ENCODE measurements at places on chromosomes 16 and 17. TPM values are rescaled to one million over a fixed set of nuclear protein-coding genes. Genes with fewer than 3 reads are reported as not detected.

The CPHXL2 gene
- not detected for total RNA-seq

The TNK1 gene
- 4.1 TPM for total RNA-seq

The KIF2B gene
- not detected for total RNA-seq

The ABCA8 gene
- 27.9 TPM for total RNA-seq

The AXIN2 gene
- total RNA-seq, result 2.3 TPM

The HSF5 gene
- 0.10 TPM for total RNA-seq

The MGAT5B gene
- not detected for total RNA-seq

The TNP2 gene
- total RNA-seq, result not detected

- no peak overlapping the region for H3K4me3 ChIP-seq
- no peaks in the 10 kb centered on the region for H3K27me3 ChIP-seq
- H3K4me1 ChIP-seq, result no peaks in the 10 kb centered on the region
- DNase-seq, result no peak
- H3K27ac ChIP-seq, result no peak overlapping the region
- H3K36me3 ChIP-seq, result no peaks in the 10 kb centered on the region
Measured at GRCh38 chr17:52138752-52139151, 19.8 kb downstream of the CA10 start.

DNA sequence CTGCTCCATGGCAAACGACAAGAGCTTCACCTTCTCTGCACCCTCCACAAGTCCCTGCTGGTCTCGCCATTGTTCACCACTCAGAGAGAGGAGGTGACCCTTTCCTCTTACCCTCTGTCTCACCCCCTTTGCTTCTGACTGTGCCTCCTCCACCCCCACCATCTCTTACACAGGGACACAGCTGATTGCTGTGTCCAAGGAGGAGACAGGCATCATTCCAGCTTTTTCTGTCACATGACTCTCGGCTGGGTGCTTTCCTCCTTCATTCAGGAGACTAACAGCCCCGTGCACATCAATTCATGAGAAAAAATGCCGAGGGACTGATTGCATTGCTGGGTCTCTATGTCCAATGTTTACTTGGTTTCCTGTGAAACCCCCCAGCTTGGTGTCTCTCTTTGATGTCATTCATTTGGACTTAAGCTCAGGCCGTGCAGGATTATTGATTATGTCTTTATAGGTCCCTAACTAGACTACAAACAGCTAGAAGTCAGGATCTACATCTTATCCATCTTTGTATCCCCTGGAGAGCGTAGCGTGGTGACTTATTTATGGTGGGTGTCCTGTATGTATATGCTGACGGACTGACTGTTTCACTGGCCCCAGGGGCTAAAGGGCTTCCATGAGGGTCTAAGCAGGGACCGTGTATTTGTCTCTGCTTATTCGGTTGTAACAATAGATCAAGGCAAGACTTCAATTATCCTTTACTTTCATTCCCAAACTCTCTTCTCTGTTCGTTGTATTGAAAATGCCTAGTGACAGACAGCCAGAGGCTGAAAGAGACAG lies 82.2 kb upstream of the CDH13 start:
- no peaks in the 10 kb centered on the region for H3K27me3 ChIP-seq
- H3K4me1 ChIP-seq, result no peaks in the 10 kb centered on the region
- DNase-seq, result no peak
- H3K27ac ChIP-seq, result no peak overlapping the region

GRCh38 chr17:43531955-43532354 lies 14.2 kb downstream of the ETV4 start:
- H3K4me3 ChIP-seq, result no peak overlapping the region
- no peaks in the 10 kb centered on the region for H3K27me3 ChIP-seq
- no peak overlapping the region for H3K27ac ChIP-seq

GRCh38 chr17:57670769-57671569 lies 74.1 kb downstream of the CCDC182 start:
- H3K36me3 ChIP-seq, result no peaks in the 10 kb centered on the region
- DNase-seq, result no peak
- no peak overlapping the region for H3K27ac ChIP-seq
- H3K27me3 ChIP-seq, result no peaks in the 10 kb centered on the region
- H3K4me1 ChIP-seq, result no peaks in the 10 kb centered on the region

GRCh38 chr16:49621241-49622083 lies 234.4 kb downstream of the ZNF423 start:
- H3K36me3 ChIP-seq, result no peaks in the 10 kb centered on the region
- H3K4me3 ChIP-seq, result no peak overlapping the region
- no peak overlapping the region for H3K27ac ChIP-seq
- H3K4me1 ChIP-seq, result no peaks in the 10 kb centered on the region
- H3K27me3 ChIP-seq, result no peaks in the 10 kb centered on the region

DNA sequence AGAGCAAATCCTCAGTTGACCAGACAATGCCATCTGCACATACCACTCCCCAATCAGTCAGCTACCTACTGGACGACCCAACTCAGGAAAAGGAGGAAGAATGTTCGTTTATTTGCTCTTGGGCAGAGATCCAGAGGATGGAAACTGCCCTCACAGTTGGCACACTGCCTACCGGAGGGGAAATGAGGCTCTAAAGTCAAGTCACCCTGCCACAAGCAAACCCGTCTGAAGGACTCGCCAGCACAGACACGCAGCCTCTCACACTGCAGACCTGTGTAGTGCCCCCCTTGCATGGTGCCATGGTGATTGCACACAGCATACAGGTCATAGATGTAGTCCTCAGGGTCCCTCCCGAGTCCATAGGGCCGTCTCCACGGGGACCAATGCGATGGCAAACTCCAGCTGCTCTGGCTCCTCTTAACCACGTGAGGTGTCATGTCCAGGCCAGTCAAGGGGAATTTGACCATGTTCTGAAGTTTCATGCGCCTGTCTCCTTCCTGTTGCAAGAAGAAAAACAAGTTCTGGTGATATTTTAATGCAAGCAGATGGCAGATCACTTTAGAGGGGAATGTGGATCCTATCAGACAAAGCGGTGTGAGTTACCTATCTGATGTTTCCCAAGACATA lies 69.5 kb downstream of the USP31 start:
- H3K4me1 ChIP-seq, result no peaks in the 10 kb centered on the region
- no peaks in the 10 kb centered on the region for H3K27me3 ChIP-seq
- H3K36me3 ChIP-seq, result peaks cover 6% of the 10 kb centered on the region
- no peak overlapping the region for H3K27ac ChIP-seq
- no peak overlapping the region for H3K4me3 ChIP-seq

DNA sequence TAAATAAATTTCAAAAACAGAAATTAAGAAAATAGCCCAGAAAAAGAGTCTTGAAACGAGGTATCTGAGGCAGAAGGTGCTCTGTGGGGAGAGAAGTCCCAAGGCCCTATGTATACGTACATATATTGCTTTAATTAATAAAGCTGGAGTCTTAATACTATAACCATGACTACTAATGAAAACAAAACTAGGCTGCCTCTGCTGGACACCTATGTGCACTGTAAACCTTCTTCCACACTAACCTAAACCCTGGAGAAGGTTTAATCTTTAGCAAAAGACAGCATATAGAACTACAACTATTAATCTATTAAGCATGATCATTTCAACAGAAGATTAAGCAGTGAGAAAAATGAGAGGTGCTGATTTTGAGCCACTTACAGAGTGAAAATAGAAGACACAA lies 153.9 kb upstream of the C17orf78 start:
- H3K36me3 ChIP-seq, result no peaks in the 10 kb centered on the region
- H3K4me3 ChIP-seq, result no peak overlapping the region
- no peak for DNase-seq
- peaks cover 11% of the 10 kb centered on the region for H3K4me1 ChIP-seq
- H3K27ac ChIP-seq, result no peak overlapping the region

- H3K36me3 ChIP-seq, result no peaks in the 10 kb centered on the region
- DNase-seq, result no peak
- H3K4me3 ChIP-seq, result no peak overlapping the region
- H3K27me3 ChIP-seq, result no peaks in the 10 kb centered on the region
Measured at GRCh38 chr16:67055712-67056487, 27.0 kb downstream of the CBFB start.

- peak; percentile 75 for DNase-seq
- H3K4me3 ChIP-seq, result no peak overlapping the region
- H3K27me3 ChIP-seq, result no peaks in the 10 kb centered on the region
- H3K27ac ChIP-seq, result no peak overlapping the region
- H3K36me3 ChIP-seq, result no peaks in the 10 kb centered on the region
Measured at GRCh38 chr16:56013962-56014552, 138.9 kb upstream of the CES5A start.

DNA sequence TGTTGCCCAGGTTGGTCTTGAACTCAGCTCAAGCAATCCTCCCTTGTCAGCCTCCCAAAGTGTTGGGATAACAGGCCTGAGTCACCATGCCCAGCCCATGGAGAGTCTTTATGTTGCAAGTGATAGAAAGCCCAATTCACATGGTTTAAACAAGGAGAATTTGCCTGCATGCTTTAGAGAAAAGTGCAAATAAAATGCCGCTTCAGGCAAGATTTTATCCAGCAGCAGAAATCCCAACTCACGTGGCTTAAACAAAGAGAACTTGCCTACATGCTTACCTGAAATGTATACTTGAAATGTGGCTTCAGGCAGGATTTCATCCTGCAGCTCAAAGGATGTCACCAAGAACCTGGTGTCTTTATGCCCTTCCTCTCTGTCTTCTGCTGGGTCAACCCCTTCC lies 28.8 kb upstream of the XYLT2 start:
- DNase-seq, result no peak
- no peaks in the 10 kb centered on the region for H3K36me3 ChIP-seq
- no peaks in the 10 kb centered on the region for H3K27me3 ChIP-seq
- H3K4me3 ChIP-seq, result no peak overlapping the region
- H3K4me1 ChIP-seq, result no peaks in the 10 kb centered on the region
- H3K27ac ChIP-seq, result no peak overlapping the region

- H3K36me3 ChIP-seq, result no peaks in the 10 kb centered on the region
- H3K4me1 ChIP-seq, result no peaks in the 10 kb centered on the region
- no peak for DNase-seq
- H3K27ac ChIP-seq, result no peak overlapping the region
- H3K27me3 ChIP-seq, result no peaks in the 10 kb centered on the region
Measured at GRCh38 chr17:48310748-48311213, 119.2 kb downstream of the SKAP1 start.

- H3K4me3 ChIP-seq, result no peak overlapping the region
- H3K36me3 ChIP-seq, result no peaks in the 10 kb centered on the region
- DNase-seq, result no peak
- no peaks in the 10 kb centered on the region for H3K4me1 ChIP-seq
- H3K27ac ChIP-seq, result no peak overlapping the region
Measured at GRCh38 chr17:5871666-5872065, 198.5 kb upstream of the WSCD1 start.

DNA sequence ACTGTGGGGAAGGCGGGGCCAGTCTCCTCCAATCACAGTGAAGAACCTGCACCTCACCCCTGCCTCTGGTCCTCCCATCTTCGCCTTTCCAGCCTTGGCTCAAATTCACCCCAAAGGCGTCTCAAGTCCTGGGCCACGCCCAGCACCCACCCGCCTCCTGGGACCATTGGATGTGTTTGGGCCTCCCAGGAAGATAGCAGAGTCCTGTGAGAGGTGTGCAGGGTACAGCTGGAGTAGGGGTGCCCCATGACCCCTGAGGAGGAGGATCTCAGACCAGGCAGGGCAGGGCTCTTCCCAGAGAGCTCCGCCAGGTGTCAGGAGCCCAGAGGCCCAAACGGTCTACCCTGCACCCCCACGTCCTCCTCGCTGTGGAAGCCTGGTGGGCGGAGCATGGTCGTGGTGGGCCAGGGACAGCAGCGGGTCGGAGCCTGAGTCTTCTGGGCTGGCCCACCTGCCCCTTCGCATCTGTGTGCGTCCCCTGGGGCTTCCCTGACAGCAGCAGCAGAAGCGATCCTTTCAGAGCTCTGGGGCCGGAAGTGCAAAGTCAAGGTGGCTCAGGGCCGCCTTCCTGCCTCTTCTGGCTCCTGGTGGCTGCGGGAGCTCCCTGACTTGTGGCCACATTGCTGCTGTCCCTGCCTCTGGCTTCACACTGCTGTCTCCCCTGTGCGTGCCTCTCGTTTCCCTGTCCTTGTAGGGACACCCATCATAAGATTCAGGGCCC lies 34.9 kb upstream of the ZNF469 start:
- DNase-seq, result no peak
- H3K4me3 ChIP-seq, result no peak overlapping the region
- no peaks in the 10 kb centered on the region for H3K27me3 ChIP-seq

DNA sequence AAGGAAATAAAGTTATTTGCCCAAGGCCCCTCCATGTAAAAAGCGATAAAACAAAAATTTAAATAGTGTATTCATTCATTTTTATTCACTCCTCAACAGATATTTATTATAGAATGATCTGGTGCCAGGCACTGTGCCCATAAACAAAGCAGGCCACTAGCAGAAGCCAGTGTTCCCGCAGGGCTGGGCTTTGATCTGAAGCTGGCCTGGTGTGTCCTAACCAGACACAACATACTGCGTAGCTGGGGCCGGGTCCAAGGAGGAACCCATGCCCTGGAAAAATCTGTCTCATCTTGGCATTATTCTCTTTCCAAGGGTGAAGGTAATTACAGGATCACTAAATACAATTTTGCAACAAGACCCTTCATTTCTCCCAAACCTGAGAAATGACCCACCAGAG lies 537.4 kb upstream of the CDH5 start:
- H3K27me3 ChIP-seq, result no peaks in the 10 kb centered on the region
- no peaks in the 10 kb centered on the region for H3K4me1 ChIP-seq
- H3K36me3 ChIP-seq, result no peaks in the 10 kb centered on the region
- H3K27ac ChIP-seq, result no peak overlapping the region

GRCh38 chr17:71251276-71251675 lies 869.5 kb upstream of the SOX9 start:
- no peaks in the 10 kb centered on the region for H3K36me3 ChIP-seq
- no peak overlapping the region for H3K27ac ChIP-seq
- H3K4me1 ChIP-seq, result no peaks in the 10 kb centered on the region
- no peaks in the 10 kb centered on the region for H3K27me3 ChIP-seq

GRCh38 chr16:68272507-68273209 lies 8.3 kb downstream of the SLC7A6 start:
- no peak for DNase-seq
- no peak overlapping the region for H3K27ac ChIP-seq
- H3K4me1 ChIP-seq, result no peaks in the 10 kb centered on the region
- no peak overlapping the region for H3K4me3 ChIP-seq

GRCh38 chr16:20331635-20332034 lies 4.3 kb upstream of the GP2 start:
- no peak overlapping the region for H3K27ac ChIP-seq
- no peak for DNase-seq
- H3K36me3 ChIP-seq, result no peaks in the 10 kb centered on the region
- H3K4me3 ChIP-seq, result no peak overlapping the region
- no peaks in the 10 kb centered on the region for H3K4me1 ChIP-seq
- H3K27me3 ChIP-seq, result no peaks in the 10 kb centered on the region

DNA sequence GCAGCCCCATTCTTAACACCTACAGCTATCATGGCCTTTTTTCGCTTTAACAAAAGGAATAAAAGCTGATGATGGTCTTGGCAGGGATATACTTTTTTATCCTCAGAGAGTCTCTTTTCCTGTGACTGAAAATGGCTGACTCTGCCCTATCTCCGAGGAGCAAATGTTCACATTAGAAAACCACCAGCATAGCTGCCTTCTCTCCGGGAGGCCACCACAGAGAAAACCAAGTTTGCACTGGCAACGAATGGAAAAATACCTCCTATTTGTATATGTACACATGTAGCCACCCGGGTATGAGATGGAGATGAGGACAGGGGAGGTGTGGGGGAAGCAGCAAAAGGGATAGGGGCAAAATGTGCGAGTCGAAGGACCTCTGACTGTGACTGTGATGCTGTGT lies 88.2 kb downstream of the STX8 start:
- H3K4me3 ChIP-seq, result no peak overlapping the region
- H3K27me3 ChIP-seq, result no peaks in the 10 kb centered on the region
- DNase-seq, result no peak
- H3K4me1 ChIP-seq, result no peaks in the 10 kb centered on the region
- no peak overlapping the region for H3K27ac ChIP-seq
